ENCODE measurements at places on chromosomes 2 and 18.

DNA sequence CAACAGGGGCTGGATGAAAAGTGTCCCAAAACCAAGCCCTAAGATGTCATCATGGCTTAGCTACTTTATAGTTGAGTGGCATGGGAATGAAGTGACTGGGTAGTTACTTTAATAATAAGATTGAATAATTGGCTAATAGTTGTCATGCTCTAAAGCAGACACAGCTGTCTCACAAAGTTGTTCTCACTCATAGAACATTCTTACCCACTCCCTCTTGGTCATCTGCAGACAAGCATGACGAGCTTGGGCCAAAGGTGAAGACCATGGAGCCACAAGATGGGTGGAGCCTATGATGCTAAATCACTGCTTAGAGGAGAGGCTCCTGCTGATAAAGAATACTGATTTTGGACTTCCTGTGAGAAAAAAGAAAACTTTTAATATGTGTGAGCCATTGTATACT lies 62.4 kb upstream of the MMADHC start:
- no peak for DNase-seq

GRCh38 chr2:20617892-20618467 lies 32.9 kb downstream of the HS1BP3 start:
- DNase-seq: no peak

DNA sequence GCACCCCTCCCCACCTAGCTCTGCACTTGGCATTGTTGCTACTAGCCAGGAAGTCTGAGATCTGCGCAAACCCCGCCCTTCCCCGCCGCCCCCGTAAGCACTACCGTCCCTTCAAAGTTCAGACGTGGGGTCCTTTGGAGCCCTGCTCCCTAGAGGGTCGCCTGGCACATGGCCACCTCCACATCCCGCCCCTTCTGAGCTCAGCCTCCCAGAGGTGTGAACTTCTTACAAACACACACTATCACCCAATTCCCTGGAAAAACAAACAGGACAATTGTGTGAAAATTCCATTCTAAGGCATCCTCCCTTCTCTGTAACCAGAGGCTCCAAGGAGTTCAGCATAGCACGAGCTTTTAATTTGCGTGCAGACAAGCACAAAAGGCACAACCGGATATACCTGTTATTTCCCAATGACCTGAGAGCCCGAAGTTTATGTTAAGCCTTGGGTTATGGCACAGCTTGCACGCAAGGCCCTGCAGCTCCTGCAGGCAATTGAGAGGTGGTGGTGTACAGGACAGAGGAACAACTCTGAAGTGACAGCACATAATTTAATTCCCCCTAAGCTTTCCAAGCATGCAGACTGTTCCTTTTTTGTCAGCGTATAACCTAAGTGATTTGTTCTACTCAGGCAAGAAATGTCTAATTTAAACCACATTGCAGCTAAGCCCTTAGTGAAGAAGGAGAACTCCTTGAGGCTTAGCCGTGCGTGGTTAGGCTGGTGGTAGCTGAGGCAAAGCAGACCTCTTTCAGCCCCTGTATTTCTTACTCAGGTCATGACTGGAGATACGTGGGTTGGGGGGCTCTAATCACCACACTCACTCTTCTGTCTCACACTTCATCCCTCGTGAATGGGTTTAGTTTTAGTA lies 20.3 kb upstream of the CYP1B1 start:
- DNase-seq: no peak

DNA sequence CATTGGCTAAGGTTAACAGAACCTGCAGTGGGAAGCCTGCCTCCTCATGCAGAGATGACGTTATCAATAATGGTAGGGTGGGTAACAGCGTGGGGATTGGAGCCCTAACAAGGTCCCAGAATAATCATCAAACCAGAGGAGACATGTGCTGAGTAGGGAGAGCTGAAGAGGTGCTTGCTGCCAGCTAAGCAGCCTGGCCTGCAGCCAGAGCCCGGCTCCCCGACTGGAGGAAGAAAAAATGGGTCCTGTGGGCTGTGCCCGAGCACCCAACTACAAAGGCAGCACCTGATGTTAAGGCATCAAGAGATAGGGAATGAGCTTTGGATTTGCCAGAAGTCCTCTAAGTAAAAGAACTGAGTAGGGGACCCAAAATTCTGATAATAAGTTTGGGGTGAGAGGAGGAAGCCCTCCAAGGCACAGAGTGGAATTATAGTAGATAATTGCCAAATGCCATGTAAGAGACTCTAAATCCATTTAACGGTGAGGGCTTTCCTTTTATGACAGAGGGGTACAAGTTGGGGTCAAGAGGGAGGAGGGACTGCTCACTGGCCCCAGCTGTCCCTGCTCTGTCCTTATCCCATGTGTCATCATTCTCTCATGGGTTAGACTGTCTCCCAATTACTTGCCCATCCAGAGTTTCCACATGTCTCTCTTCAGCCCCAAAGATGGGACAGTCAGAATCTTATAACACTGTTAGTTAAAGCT lies 156.1 kb downstream of the ANTXR1 start:
- DNase-seq: no peak

GRCh38 chr2:42316910-42317309 lies 44.1 kb downstream of the COX7A2L start:
- no peak for DNase-seq

GRCh38 chr2:204312105-204312504 lies 233.2 kb upstream of the PARD3B start:
- DNase-seq: no peak

DNA sequence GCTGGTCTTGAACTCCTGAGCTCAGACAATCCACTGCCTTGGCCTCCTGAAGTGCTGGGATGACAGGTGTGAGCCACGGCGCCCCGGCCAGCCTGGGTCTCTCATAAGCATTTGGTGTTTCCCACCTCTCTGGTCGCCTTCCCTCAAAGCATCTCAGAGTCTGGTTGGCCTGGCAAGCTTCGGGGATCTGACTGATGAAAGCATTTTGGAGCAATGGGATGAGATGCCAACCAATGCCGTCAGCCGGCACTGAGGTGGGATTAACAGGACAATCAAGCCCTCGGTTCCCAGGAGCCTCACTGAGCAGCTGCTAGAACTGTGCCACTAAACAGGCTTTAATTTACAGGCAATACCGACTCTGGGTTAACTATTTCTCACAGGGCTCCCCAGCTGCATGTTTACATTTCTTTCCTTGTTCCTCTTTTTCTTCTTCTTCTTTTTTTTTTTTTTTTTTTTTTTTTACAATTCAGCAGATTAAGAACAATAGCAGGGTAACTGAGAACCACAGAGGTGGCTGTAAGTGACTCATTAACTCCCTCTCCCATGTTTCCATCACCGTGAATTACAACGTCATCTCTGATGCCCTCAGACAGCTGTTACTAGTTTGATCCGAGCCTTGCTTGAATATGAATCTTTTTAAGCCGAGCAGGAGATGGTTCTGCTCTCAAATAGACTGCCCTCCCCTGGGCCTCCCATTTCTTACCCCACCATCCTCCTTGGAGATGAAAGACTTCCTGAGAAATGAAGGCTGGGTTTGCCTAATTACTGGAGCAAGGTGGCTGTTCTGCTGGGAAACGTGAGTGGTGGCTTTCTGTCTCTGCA lies 37.9 kb downstream of the ODC1 start:
- no peak for DNase-seq

DNA sequence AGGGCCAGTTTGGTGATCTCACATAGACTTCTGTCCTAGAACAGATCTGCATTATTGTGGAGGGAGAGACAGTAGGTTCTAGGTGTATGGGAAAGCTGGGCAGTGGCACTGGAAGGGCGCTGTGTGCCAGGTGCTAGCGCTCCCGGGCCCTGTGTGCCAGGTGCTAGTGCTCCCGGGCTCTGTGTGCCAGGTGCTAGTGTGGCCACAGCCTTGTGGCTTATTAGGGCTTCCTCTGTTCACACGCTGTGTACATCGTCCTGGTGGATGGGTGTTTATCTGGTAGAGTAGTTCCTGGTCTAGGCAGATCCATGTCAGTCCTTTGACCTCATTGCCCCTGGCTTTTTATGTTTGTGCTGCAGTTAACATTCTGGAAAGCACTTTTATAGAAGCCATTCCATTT lies 263.4 kb downstream of the AGAP1 start:
- DNase-seq: no peak

DNA sequence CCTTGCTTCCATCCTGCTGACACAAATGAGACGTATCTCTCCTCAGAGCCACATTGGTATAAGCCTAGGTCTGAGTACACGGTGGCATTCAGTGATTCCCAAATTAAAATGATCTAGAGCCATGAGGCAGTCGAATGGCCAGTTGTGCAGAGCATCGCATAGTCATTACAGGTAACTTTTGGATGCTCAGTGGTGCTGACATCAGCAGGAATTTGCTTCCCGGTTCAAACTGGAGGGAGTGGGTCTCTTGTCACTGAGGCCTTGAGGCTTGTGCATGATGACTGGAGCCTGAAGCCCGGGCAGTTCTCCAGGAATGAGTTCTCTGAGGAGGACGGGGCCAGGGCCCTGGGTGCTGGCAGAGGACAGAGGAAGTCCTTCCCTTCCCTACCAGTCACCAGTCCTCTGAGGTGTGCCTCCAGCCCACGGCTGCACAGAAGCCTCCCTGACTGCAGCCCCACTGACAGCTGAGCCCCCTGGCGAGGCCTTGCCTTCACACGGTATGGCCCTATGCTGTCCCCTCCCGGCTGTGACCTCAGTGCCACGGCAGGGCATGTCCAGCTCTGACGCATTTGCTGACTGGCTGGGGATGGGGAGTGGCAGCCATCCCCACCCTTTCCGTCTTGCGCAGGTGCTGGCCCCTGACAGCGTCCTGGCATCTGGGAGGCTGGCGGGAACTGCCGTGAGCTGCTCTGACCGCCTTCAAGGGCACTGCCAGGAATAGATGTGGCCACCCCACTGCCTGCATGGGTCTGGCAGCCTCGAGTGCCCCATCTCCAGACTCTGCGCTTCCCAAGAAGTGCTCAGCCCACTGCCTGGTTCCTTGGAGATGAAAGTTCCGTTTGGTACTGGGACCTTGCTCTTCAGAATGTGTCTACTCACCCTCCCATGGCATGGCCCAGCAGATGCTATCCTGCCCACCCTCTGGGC lies 117.4 kb downstream of the CELF4 start:
- no peak for DNase-seq
